H7 (cell line): ENCODE measurements at places on chromosomes 4 and X. TPM values are rescaled to one million over a fixed set of nuclear protein-coding genes. Genes with fewer than 3 reads are reported as not detected.

DNA sequence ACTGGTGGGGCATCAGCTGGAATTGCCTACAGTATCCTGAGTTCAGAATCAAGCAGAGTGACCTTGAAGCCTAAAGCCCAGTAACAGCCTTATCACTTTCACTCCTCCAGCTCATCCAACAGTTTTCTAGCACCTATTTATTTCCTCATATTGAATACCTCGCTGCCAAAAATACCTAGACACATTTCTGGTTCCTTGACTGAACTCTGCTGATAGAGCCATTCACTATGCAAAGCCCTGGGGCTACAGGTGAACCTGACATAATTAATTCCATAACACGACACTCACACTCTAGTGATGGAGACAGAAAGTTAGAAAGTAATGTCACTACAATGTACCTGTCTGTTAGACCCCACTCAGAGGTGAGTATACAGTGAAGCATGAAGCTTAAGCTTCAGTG is 149.0 kb upstream of the STX18 start:
- DNase-seq: no peak

Gene JCHAIN
- not detected in 2 replicates for total RNA-seq

Gene NDP
- not detected in 2 replicates for total RNA-seq

GRCh38 chr4:373062-373839 is 35.6 kb downstream of the ZNF141 start:
- no peak for DNase-seq

Gene SUPT20HL1
- not detected in 2 replicates for total RNA-seq
